AG04449 (cell line): ENCODE measurements at places on chromosomes 2 and 18.

DNA sequence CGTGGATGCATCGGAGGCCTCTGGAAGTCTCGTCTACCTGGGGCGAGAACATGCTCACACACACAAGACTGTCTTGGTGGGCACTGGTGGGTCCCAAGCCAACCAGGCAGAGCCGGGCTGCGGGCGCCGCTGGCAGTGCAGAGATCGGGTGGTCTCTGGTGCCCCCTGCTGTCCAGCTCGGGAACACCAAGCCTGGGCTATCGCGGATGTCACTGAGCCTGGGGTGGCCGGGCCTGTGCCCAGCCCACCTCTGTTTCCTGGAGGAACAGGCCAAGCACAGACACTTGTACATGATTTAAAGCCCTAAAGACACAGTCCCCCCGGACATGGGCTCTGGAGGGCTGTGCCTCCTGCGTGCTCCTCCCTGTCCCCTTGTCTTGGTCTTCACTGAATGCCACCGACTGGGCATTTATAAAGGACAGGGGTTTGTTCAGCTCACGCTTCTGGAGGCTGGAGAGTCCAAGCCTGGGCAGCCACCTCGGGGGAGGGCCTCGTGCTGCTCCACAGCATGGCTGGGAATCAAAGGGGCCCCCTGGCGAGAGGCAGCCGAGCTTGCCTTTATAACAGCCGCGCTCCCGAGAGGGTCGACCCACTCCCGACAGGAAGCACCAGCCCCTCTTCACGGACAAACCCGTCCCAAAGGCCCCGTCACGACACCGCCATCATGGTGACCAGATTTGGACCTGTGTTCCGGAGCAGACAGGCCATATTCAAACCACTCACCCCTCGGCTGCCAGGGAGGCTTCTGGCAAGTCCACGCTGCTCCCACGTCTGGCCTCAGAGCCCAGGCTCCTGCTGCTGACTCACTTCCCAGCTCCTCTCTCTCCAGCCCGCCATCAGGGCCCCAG is 3.6 kb upstream of the OTOS start:
- DNase-seq = no peak

DNA sequence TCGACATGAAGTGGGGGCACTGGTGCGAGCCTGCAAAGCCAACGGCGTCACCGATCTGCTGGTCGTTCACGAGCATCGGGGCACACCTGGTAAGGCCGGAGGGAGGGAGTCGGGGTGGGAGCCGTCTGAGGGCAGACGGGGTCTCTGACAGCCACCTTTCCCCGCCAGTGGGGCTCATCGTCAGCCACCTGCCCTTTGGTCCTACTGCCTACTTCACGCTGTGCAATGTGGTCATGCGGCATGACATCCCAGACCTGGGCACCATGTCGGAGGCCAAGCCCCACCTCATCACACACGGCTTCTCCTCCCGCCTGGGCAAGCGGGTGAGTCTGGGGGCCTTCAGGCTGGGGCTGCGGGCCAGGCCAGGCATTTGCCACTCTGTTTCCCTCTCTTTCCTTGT is 2.9 kb downstream of the IMP4 start:
- DNase-seq = no peak

GRCh38 chr2:203803053-203803429 is 64.5 kb upstream of the CTLA4 start:
- no peak for DNase-seq

GRCh38 chr2:172358691-172359556 is 68.5 kb upstream of the ITGA6 start:
- DNase-seq = no peak

- DNase-seq = no peak
These were observed 220.6 kb downstream of the SLC4A10 start for GRCh38 chr2:161844822-161845221.

- no peak for DNase-seq
These were observed 610.2 kb downstream of the ZEB2 start for GRCh38 chr2:143909577-143910353.

GRCh38 chr18:49767111-49768050 is 46.0 kb downstream of the ACAA2 start:
- DNase-seq = no peak

DNA sequence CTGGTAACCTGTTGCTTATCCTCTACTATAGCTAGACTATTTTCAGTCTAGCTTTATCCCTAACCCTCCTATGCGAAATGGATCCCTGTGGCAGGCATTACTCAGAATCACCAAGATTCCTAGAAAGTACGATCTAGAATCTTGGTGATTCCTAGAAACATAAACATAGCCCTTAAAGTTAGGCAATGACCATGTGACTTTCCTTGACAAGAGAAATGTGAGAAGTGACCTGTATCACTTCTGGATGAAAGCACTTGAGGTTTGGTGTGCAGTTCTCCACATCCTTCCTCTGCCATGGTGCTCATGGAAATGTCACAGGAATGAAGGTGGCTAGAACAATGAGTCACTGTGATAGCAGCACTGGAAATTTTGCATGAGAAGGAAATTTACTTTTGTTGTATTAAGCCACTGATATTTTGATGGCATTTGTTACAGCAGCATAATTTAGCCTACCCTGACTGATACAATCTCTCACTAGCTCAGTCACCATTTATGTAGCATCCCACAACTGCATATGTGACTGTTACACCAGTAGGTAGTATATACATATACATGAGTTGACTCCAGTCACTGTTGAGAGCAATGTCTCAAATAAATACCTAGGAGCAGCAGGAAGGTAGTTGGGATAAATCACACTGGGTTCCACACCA is 68.3 kb upstream of the MAPRE2 start:
- no peak for DNase-seq

DNA sequence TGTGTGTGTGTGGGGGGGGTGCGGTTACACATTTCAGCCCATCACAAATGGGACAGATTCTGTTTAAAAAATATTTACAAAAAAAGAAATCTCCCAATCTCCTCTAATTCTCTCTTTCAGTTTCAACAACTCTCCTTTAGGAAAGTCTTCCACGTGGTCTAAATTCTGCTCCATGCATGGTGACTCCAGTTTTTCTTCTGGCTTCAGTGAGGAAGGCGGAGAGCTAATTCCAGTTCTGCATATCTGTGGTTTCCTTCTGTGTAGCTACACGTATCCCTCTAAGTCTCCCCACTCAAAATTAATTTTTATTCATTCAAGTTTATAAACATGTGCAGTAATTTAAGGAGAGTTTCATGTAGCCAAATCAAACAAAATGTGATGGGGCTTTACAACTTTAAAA is 111.6 kb downstream of the SLC4A3 start:
- no peak for DNase-seq

GRCh38 chr2:31535768-31536167 is 45.0 kb downstream of the SRD5A2 start:
- DNase-seq = no peak

- no peak for DNase-seq
These were observed 73.1 kb upstream of the RMDN2 start for GRCh38 chr2:37851828-37852584.

DNA sequence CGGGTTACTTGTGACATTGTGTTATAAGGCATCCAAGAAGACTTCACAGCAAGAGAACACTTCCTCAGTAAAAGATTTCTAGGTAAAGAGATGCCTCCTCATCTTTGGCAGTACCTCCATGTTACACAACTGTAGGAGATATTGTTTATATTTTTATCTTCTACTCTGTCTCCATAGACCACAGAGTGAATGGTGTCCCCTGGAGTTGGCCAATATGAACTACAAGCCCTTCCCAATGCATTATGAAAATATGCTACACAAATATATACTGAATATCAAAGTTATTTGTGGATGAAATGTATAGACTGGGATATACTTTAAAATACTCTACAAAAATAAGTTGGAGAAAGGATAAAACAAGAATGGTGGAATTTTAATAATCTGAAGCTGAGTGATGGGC is 46.7 kb downstream of the MBOAT2 start:
- DNase-seq = no peak

DNA sequence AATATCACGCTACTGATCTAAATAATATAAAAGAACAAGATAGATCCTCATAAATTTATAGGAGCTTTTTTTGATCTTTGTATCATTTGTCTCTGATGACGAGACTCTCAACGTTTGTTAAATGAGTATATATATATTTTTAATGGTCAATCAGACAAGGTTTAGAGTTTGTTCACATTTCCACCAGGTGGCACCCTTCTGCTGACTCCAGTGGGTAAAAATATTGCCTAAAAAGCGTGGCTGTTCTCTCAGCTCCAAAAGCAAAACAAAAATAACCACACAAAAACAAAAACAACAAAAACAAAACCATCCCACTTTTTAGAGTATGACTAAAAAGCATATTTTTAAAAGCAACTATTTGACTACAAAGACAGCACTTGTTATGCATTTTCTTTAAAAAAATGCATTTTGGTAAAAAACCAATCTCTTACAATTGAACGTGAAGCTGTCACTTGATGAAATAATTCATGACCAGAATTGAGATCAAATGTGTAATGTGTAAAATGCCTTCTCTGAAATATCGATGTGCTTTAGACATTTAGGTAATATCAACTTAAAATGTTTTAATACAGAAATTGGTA is 723.2 kb downstream of the DPP10 start:
- DNase-seq = no peak

- no peak for DNase-seq
These were observed 67.4 kb downstream of the IL1R2 start for GRCh38 chr2:102059151-102059550.

DNA sequence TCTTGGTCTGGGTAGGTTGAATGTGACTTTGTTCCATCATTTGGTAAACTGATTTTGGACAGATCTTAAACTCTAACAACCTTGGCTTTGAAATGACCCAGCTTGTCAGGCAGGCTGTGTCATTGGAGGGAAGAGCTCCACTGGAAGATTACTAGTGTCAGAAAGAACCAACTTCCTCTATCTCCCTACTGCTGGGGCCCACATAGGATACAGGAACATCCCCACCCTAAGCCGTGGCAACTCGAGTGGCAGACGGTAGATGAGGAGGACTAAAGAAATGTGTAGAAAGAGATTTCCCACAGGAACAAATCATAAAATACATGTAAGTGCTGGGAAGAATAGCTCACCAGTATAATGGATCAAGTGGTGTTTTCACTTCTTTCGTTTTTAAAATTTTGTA is 4.3 kb upstream of the G6PC2 start:
- no peak for DNase-seq

GRCh38 chr2:54149638-54150441 is 34.4 kb downstream of the ACYP2 start:
- peak; percentile 46 for DNase-seq

GRCh38 chr2:145975406-145975805 is 1455.5 kb upstream of the ZEB2 start:
- DNase-seq = no peak

GRCh38 chr18:48022021-48022420 is 91.6 kb upstream of the SMAD2 start:
- DNase-seq = no peak

DNA sequence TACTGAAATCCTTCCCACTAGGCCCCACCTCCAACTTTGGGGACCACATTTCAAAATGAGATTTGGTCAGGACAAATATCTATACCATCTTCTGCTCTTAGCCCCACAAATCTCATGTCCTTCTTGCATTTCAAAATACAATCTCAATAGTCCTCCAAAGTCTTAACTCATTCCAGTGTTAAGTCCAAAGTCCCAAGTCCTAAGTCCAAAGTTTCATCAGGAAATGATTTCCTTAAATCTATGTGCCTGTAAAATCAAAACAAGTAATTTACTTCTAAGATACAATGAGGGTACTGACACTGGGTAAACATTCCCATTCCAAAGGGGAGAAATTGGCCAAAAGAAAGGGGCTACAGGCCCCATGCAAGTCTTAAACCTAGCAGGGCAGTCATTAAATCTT is 40.5 kb upstream of the TNP1 start:
- no peak for DNase-seq

- DNase-seq = peak; percentile 16
These were observed 371.5 kb upstream of the SETBP1 start for GRCh38 chr18:44309185-44309584.

- no peak for DNase-seq
These were observed 207.5 kb downstream of the SEPTIN10 start for GRCh38 chr2:109406301-109406700.

- no peak for DNase-seq
These were observed 69.7 kb downstream of the ZNF521 start for GRCh38 chr18:25282282-25282681.

DNA sequence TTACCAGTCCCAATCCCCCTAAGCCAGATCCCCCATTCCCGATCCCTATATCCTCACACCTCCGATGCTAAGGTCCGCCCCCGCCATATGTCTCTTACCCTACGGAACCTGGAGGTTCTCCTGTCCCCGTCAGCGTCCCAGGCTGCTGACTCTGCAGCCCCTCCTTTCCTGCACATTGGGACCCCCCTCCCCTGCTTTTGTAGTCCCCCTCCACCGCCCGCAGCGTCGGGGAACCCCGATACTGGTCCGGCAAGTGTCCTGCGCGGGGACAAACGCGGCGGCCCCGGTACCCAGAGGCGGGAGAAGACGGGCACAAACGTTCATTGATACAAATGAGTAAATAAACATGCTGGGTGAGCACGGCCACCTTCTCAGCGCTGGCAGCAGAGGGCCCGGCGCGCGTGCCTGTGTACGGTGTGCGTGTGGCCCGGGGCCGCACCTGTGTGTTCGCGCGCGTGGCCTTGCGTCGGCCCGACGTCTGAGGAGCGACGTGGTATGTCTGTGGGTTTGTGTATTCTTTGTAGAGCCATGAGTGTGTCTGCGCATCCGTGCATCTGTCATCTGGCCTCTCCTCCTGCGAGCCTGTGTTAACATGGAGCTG is 2.0 kb upstream of the CYP26B1 start:
- DNase-seq = no peak

GRCh38 chr18:25819746-25820363 is 270.6 kb downstream of the SS18 start:
- DNase-seq = no peak
